ENCODE measurements at places on chromosomes 2 and 18.

- no peak for DNase-seq
These were observed 88.6 kb downstream of the WDR7 start for GRCh38 chr18:56739731-56740130.

GRCh38 chr2:17578466-17578928, 38.0 kb downstream of the VSNL1 start:
- DNase-seq: no peak

DNA sequence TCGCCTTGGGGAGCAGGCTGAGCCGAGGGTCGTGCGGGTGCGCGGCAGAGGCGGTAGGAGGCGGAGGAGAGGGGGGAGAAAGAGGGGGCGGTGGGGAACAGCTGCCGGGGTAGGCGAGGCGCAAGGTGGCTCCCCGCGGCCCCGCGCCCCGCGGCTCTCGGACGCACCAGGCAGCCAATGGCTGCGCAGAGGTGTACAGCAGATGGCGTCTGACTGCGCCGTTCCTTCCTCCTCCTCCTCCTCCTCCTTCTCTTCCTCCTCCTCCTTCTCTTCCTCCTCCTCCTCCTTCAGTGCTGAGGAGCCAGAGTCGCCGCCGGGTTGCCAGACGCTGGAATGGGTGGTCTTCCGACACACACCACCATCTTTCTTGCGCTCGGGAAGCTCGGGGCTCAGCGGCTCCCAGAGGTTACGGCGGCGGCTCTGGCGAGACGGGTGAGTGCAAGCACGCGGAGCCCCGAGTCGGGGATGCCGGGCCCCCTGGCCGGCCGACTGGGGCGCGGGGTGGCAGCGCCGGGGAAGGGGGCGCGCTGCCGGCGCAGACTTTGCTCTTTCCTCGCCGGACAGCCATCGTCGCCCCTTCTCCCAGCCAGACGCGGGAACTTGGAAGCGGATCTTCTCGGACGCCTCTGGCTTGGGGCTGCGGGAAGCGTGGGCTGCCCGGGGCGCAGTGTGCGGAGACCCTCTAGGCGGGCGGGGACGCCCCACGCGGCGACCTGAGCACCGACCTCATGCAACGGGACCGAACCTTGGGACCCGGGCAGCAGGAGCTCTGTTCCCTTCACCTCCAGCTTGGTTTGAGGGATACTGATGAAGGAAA, at the start of gene THSD7B:
Gene THSD7B, plus strand, starts transcription at position 290 of the 817 bp plus-strand sequence. CDS start 116,634 bp downstream, outside the sequence.
- no peak for DNase-seq

GRCh38 chr2:28949617-28950305, 31.3 kb upstream of the TOGARAM2 start:
- DNase-seq: no peak

- DNase-seq: no peak
These were observed 39.5 kb downstream of the ACSL3 start for GRCh38 chr2:222900354-222900753.

DNA sequence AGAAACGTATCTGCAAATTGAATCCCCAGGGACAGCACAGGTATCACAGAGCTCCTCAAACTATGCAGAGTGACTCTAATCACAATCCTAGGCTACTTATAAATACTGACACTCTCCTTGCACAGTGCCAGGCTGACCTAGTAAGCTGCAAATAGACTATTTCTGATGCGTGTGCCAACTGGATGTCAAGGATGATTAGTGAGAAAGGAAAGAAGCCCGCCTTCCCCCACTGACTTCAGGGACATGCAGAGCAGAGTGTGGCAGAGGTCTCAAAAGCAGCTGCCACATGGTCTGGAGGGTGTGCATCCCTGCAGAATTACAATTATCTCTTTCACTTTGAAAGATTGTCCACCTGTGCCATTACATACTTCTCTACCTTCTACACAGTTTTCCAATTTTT, 235.6 kb downstream of the CPS1 start:
- no peak for DNase-seq

DNA sequence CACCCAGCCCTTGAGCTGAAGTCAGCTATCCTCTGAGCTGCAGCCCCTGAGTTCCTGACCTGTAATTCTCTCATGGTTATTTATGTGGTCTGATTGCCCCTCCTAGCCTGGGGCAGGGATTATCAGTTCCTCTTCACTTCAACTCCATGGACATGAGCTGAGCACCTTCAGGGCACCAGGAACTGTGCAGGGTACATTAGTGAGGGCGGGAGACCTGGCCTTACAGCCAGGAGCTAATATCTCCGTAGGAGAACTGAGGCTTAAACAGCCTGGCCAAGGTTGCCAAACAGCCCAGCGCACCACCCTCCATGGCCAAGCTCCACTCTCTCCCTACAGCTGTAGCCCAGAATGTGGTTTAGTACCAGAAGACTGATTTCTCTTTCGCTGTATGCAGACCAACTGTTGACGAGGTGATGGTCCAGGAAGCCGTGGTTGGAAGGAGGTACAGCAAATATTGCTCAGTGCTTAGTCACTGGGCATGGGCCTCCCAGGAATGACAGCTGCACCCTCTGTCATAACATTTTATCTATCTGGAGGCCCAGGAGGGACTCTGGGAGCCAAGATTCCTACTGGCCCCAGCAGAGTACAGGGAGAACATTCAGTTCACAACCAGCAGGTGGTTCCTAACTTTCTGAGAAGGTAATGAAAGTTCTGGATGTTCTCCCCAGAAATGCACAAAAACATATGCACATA, 228.7 kb upstream of the SIX2 start:
- DNase-seq: no peak

DNA sequence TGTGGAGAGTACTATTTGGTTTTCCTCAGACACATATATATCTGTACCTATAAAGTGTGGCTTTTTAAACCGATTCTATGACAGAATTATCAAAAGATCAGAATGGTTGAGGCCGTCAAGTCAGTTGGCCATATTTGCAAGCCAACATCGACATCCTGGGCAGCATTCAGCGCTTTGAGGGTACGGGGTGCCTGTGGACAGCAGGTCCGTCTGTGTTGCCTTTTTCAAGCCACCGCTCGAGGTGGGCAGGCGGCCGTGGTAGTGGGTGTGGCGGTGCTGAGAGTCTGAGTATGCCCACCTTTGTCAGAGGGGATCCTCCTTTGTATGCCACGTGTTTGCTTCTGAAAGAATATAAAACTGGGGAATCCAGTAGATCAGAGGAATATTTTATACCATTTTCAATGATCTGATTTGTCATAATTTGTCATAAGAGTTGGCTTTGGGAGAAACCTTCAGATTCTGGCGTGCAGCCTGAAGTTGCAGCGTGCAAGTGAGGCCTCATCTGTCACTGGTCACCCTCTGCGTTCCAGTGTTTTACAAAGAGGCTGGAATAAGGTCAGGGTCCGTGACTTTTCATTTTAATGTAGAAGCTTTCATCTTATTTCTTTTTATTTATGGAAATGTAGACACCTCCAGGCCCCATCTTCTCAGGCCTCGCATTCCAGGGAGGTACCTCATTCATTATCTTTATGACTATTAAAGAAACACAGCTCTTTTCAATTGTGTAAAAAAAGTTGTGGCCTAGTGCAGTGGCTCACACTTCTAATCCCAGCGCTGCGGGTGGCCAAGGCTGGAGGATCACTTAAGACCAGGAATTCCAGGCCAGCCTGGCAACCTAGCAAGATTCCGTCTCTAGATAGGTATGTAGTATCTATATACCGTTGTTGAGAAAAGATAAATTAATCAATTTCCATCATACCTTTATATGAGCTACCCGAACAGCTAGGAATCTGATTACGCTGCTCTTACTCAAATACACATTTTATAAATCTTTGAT, 37.8 kb upstream of the RBM44 start:
- no peak for DNase-seq

- no peak for DNase-seq
These were observed 4.9 kb upstream of the COL3A1 start for GRCh38 chr2:188969236-188969635.

DNA sequence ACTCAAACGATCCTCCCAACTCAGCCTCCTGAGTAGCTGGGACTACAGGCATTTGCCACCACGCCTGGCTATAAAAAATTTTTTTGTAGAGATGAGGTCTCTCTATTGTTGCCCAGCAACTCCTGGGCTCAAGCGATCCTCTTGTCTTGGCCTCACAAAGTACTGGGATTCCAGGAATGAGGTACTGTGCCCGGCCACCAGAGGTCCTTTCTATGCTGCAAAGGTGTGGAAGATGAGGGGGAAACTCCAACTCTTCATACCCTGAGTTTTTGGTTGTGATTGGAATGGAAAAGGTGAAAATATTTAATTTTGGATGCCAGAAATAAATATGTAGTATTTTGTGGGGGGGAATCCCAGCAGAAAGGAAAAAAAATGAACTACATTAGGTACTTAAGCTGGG, 36.0 kb downstream of the MRPL33 start:
- DNase-seq: peak; percentile 2

GRCh38 chr2:97816411-97816810, 103.0 kb downstream of the ZAP70 start:
- DNase-seq: no peak

- no peak for DNase-seq
These were observed 94.6 kb downstream of the PTGR3 start for GRCh38 chr18:75114231-75114764.
